Fibroblast of mammary gland (primary cell): ENCODE measurements at places on chromosomes 7 and 10.

DNA sequence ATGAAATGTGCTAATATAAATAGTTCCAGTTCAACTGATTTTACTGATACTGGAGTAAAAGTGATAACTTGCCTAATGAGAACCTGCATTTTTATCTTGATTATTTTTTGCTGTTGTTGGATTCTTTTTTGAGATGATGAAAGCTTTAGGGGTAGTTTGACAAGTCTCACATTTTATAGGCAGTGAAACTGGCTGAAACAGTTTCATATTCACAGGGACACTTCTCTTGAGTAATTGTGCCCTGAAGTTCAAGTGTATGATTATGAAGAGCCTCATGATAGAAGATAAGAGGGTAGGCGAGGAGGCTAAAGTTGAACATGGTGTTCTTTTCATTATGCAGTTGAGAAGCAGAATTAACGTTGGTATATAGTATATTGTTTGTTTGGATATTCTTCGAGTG, 5.1 kb downstream of the AUTS2 start:
- DNase-seq, result no peak

DNA sequence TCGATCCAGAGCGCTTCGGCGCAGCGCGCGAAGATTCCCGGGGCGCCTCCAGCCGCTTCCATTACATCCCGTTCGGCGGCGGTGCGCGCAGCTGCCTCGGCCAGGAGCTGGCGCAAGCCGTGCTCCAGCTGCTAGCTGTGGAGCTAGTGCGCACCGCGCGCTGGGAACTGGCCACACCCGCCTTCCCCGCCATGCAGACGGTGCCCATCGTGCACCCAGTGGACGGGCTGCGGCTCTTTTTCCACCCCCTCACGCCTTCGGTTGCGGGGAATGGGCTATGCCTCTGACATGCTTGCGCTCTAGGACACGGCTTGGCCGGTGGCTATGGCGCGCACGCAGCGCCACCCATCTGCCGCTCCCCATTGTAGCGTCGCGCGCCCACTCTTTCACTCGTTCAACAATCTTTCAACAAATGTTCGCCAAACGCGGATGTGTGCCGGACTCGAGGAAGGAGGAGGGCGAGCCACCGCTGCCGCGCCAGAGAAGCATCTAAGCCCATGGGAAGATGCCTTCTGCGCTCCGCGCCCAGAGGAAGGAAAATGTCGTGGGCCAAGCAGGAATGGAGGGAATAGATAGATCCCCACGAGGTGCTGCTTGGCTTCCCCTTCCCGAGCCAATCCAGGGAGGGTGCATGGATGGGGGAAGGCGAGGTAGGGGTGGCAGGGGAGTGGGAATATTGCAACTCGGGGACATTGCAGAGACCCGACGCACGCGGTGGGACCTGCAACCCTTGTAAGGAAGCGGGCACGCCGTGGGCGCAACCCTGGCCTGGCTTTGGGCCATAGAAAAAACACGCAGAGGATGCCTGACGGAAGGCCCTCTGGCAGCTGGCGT, 5.1 kb upstream of the CYP26A1 start:
- DNase-seq, result peak; percentile 49

DNA sequence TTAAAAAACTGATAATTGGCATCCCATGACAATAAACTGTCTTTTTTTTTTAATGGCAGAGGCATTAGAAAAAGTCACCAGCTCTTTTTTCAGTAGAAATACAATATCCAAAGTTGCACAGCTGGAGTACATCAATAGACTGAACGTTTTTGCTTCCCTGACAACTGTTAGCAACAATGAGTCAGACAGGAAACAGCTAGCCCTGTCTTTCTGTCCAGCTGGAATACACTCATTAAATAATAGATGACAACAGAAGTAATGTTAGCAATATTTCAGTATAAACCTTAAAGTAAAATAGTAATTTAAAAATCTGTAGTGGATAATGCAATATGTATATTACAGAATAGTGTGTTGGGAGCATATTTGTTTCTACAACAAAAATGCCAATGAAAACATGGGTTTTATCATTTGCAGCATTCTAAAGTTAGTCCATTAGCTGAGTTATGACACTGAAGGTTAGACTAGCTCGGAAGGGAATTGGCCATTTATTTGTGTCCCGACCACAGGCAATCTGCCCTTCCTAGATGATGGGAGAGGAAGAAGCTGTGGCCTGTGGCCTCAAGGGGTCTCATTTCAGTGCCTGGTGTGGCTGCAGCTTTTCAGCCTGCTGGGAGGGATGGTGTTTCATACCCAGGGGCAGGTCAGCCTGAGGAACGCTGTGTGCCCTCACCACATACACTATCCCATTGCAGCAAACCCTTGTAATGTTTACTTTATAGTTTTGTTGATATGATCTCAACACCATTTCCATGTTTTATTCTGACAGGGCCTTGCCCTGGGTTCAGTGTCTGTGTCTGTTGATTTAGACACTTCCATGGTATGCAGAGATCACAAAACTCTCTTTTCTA, 173.3 kb downstream of the SLC16A9 start:
- DNase-seq, result peak; percentile 86

DNA sequence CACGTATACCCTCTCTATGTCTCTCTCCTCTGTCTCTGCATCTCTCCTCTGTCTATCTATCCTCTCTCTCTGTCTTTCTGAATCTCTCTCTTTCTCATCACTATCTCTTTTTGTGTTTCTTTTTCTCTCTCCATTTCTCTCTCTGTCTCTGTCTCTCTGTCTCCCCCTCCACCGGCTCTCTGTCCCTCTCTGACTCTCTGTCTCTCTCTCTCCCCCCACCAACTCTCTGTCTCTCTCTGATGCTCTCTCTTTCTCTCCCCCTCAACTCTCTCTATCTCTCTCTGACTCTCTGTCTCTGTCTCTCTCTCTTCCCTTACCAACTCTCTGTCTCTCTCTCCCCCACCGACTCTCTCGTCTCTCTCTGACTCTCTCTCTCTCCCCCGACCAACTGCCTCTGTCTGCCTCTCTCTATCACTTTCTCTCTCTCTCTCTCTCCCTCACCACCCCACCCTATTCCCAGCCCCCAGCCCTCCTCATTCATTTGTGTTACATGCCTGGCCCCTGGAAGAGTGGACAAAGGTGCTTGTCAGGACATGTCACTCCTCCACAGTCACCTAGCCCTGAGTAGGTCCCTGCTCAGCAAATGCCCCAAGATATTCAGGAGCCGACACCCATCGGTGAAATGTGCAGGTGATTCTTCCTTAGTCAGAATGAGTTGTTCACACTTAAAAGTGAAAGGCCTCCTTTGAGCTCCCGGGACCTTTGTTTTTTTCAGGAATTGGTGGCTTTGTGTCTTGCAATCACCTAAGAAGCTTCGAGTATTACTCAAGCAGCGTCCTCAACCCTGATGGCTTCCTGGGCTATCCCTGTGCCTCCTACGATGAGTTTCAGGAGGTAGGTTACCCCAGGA, 13.6 kb downstream of the PNLIPRP2 start:
- DNase-seq, result no peak

DNA sequence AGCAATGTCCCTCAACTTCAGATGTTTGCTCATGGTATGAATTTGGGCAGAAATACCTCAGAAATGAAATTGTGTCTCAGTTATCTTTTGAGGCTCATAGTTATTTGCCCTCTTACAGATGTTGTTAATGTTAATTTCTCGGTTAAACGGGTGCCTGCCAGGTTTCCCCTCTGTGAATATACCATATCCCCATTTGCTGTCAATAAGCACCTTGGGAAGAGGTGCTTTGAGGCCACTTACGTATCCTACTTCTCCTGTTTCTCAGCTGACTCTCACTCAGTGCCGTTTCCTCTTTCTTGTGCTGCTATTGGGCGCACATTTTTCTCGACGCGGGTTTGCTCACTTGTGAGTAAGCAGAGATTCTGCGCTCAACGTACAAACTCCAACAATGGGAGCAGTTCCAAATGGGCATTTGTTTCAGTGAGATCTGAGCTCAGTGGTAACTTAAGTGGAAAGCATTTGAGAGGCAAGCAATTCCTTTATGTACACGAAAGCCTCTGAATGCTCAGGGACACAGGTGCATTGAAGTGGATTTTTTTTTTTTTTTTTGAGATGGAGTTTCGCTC, 34.8 kb upstream of the JAKMIP3 start:
- no peak for DNase-seq

GRCh38 chr10:43069579-43069978, 7.3 kb upstream of the RET start:
- DNase-seq, result no peak

DNA sequence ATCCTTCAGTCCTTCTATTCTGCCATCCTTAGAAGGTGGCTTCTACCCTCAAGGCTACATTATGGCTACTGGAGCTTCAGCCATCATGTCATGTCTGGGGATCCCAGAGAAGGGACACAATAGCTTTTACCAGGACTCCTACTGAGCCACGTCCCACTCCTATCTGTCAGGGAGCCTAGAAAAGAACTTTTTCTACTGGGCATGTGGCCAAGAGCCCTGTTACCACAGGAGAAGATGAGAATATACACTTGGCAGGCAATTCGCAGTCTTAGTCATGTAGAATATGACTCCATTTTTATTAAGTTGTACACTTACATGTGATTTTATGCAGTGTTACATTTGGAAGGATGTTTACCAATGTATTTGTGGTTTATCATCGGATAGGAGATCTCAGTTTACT, 64.6 kb upstream of the KCNMA1 start:
- peak; percentile 96 for DNase-seq

- no peak for DNase-seq
Measured at GRCh38 chr7:103823084-103823483, 166.4 kb downstream of the RELN start.

DNA sequence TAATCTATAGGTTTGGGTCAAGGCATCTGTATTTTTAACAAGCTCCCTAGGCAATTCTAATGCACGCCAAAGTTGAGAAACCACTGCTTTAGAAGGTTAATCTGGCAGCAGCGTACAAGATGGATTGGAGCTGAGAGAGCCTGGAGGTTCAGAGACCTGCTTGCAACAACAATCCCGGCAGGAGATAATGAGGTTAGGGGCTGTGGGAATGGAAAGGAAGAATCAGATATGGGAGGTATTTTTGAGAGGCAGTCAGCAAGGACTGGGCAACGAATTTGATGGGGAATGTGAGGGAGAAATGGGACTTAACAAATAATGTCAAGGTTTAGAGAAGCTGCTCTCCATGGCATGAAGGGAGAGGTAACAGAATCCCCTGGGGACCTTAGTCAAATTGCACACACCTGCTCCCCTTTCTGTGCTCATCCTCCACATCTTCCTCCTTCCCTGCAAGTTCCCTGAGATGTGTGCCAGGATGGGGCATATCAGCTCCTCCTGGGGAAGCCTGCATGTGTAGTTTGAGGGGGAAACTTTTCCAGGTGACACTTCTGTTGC, 731.0 kb upstream of the GALNT17 start:
- no peak for DNase-seq

DNA sequence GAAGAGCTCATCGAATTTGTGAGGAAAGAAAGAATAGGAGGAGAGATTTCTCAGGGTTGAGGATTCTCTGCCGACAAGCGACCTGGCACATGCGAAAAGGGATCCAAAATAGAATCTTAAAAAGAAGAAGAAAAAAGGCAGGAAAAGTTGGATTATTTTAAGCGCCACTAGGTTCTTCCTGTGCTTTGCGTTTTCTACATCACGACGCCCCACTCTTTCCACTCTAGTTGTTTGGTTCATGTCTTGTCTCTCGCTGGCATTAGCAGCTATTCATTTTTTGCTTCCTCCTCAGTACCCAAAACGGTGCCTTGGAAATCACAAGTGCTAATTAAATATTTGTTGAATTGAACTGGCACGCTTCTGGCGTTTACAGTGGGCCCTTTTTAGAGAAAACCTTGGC, 674 bp upstream of the FRA10AC1 start:
- peak; percentile 7 for DNase-seq

- DNase-seq, result no peak
Measured at GRCh38 chr10:11017570-11018431, at the start of gene CELF2. Gene CELF2 (plus strand): TSS chr10:11017872. CDS start chr10:11018090, 218 bp downstream.

DNA sequence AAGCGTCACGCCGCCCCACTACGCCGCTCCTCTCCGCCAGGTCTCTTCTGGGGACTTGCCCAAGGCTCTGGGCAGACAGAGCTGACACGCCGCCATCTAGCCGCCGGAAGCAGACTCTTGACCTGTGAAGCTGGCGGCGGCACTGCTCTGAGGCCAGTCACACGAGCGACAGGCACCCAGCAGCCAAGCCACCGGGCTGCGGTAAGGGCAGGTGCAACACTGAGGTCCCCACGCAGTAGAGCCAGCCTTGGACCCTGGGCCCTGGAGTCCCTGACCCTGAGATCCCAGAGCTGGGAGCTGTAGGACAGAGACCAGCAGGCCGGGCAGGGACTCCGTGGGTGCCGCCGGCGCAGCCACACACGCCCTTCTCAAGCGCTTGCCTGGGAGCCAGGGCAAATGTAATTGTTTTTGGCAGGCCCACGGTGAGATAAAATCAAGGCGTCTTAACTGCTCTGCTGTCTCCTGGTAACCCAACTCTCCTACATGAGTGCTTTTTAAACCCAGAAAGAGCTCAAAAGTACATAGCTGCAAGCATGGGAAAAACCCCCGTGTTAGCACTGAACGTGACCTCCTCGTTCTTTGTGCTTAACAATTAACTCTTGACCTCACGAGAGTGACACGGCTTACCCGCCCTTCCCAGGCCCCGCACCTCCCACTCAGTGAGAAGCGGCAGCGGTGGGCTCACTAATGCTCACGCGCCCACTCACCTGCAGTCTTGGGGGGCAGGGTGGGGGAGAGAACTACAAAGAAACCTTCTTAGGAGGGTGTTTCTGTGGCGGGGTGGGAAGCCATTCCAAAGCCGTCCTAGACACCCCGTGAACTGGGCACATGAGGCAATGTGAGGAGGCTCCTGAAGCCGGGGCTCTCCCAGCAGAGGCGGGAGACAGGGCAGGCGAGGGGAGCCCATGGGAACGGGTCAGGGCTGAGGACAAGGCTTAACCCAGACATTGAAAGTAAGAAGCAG, 8.5 kb downstream of the GPER1 start:
- DNase-seq, result no peak

- peak; percentile 81 for DNase-seq
Measured at GRCh38 chr10:62560201-62560819, 186.1 kb downstream of the ZNF365 start.

DNA sequence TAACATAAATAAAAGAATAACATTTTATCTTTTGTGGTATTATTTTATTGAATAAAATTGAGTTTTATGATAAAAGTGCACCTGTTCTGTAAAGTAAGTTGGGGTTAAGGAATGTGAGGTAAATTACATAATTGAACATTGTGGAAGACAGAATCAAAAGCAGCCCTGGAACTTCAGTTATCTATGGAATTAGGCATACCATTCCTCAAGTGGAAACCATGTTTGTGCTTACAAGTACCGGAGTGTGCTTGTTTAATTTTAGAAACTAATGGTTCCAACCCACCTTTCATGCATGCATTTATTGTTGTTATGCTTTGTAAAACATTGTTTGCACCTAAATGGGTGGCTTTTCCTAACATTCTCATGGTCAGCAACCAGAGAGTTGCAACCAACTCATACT, 28.0 kb downstream of the RBM17 start:
- DNase-seq, result no peak

GRCh38 chr7:156932006-156932405, 17.5 kb upstream of the NOM1 start:
- DNase-seq, result peak; percentile 32

DNA sequence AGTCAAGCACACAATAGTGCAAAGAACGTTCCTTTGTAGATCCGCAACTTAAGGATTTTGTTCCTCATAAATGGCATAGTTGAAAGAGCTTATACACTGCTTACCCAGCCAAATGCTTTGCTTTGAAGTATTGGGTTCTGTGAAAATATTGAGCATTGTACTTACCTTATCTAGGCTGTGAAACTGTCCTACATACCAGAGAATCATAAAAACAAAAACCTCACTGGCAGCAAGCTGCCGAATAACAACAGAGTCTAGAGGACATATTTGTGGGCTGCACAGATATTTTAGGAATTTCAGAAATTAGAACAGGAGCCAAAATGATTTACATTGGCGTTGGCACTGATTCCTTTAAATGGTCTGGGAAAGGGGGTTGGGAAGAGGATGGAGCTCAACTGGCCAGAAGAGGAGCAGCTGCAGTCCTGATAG, 174.8 kb downstream of the RTKN2 start:
- peak; percentile 59 for DNase-seq

- DNase-seq, result no peak
Measured at GRCh38 chr10:84184517-84184916, 9.8 kb upstream of the CDHR1 start.
